Stimulated activated CD4-positive, alpha-beta T cell treated with anti-CD3 and anti-CD28 coated beads, Interleukin-1b, Interleukin-23, amount 100 ng/mL, for 24 hours (primary cell): ENCODE measurements at places on chromosomes 13 and 19.
A peak's percentile ranks its signal among the peaks of the same experiment; 100 is the strongest.

DNA sequence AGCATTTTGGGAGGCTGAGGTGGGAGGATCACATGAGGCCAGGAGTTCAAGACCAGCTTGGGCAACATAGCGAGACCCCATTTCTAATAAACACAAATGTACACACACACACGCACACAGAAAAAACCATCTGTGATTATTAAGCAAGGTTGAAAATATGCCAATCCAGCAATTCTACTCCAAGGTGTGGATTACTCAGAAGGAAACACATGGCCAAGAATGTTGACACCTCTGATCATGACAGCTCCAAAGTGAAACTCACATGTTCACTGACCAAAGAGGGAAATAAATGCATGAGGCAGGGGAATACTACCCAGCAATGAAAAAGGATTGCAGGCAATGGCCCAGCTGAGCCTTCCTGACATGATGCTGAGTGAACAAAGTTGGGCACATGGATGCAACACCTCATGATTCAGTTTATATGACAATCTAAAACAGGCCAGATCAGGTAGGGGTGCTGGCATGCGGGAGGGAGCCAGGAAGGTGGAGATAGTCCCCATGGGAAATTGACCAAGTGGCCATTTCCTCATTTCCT is 4.4 kb downstream of the DOCK6 start:
- no peak for DNase-seq

DNA sequence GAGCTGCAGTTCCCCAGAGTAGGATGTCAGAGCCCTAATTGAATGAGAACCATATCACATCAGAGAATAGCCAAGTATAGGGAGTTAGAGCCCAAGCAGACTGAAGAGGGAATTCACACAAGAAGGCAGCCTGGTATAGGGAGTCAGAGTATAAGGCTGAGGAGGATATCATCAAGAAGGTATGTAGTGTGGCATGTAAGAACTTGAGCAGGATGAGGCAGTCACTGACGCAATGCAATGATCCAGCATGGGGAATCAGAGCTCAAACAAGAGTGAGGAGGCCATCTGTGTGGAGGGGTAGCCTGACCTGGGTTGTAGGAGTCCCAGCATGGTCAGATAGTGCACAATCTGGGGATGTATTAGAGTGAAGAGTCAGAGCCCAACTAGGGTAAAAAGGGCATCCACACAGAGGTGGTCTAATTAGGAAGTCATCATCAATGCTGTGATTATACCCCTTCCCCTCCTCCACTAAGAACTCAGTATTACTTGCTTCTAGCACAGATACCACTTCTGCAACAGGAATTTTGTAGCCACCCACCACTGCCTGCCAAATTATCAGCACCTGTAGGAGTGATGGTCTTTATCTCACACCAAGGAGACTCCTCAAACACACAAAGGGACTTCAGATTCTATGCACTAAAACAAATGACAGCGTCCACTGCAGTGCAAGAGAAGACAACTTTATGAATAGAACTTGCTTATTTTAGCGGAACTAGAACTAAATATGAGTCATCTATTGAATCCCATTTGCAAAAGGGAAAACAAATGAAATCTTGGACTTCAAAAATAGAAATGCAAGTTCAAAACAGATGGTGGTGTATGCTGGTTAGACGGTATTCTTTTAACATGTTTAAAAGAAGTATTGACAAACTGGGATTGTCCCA is 107.2 kb downstream of the FNDC3A start:
- no peak for DNase-seq

GRCh38 chr13:33678906-33679657 is 138.9 kb upstream of the RFC3 start:
- peak; percentile 33 for DNase-seq

GRCh38 chr19:18542941-18543813 is at the start of gene FKBP8:
TSS of gene FKBP8 (minus strand) at chr19:18543573. CDS start at chr19:18541970, 1,603 bp downstream.
- DNase-seq = peak; percentile 85

GRCh38 chr13:23384111-23384510 is 49.4 kb downstream of the SACS start:
- DNase-seq = no peak

DNA sequence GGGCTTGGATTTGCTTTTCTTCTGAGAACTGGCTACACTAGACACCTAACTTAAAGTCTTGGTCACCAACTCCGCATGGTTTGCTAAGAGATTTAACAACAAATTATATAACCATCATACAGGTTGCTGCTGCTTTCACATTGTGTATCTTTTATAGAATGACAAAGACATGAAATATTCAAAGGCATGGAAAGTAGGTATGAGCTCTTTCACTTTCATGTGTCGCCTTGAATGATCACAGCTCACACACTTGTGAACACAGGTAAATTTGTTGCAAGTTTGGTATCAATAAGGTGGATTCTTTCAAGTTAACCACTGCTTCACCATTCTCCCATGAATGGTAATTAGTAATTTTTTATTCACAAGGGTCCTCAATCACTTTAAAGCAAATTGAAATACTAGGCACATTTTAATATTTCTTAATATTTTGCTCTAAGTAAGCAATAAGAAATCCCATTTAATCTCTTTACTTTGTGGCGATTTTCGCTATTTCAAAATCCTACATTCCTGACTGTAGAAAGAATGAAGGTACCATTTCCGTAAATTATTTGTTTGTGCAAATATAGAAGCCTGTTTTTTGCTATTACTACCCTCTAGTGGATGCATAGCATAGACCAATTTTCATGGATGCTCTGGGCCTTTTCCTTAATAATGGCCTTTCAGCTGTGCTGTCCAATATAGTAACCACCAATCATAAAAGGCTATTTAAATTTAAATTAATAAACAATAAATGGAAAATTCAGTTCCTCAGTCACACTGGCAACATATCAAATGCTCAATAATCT is 45.5 kb upstream of the FREM2 start:
- no peak for DNase-seq

- DNase-seq = no peak
Measured at GRCh38 chr13:105702441-105702840, 833.0 kb downstream of the EFNB2 start.

GRCh38 chr13:68056816-68057710 is 826.9 kb upstream of the PCDH9 start:
- DNase-seq = no peak

- no peak for DNase-seq
Measured at GRCh38 chr19:7104747-7105447, 35.4 kb downstream of the ZNF557 start.

DNA sequence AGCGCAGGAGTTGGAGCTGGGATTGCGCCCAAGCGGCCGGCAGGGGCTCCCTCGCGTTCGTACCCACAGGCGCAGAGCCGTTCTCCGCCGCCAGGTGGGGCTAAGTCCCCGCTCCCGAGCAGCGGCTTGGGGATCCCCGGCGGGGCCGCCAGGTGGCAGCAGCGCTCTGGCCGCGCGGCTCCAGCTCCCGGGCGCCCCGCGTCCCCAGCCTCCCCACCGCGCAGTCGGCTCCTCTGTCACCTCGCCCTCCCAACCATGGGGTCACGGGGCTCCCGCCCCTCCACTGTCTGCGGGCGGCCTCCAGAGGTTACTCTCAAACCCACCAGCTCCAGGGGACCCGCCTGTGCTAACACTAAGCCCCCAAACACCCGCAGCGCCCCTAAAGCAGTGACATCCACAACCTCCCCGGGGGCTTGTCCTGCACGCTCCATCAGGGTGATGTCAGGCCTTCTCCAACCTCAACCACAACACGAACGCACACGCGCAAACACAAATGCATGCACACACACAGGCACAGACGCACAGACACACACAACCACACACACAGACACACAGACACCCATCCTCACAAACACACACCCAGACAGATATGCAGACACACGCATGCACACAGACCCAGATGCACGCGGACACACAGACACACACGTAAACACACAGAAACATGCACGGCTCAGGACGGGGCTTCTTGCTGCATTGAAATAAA is 18.4 kb upstream of the KCTD15 start:
- peak; percentile 72 for DNase-seq
